ENCODE measurements at places on chromosomes 6 and 20.

DNA sequence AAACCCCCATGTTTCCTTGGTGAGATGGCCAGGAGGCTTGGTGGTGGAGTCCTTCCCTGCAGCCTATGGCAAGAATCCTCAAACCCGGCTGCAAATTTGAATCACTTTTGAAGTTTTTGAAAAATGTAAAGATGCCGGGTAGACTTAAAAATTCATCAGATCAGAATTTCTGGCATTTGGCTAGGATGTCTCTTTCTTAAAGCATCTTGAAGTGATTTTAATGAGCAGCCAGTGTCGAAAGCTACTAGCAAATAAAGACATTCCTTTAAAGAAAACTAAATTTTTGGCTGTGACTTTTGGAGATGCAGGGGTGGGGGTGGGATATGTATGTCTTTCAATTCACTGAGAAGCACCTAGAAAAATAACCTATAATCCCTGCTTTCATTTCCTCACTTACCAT is 25.6 kb upstream of the NOX3 start:
- DNase-seq, result no peak

GRCh38 chr6:160733050-160733646 is 31.1 kb downstream of the PLG start:
- DNase-seq, result no peak

- DNase-seq, result no peak
Measured at GRCh38 chr20:17608701-17609497, 39.0 kb downstream of the DSTN start.

DNA sequence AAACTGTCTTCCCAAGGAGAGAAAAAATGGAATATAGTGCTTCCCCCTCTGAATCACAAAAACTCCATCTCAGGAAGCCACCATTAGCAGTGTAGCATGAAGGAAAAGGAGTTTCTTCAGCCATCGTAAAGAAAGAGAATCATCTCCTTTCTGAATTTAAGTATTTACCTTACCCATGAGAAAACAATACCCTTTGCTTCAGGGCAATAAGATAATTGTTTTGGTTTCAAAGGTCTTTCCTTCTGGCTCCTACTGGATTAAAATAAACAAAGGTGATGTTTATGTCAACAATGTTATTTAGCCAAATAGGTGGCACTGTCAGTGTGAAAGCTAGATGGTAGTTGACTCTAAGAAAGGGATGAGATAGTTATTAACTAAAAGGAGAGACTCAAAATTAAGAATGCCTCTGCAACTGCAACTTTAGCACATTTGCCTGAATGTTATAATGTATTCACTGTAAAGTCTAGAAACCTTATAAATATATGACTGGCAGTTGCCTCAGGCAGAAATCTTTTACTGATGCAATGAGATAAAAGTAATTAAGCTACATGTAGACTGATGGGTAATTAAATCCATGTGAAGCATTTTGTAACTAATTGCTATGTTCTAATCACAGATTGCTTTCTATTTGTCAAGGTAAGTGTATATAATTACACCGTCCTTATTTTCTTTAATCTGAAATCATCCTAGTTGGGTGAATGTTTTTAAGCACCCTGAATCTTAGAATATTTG is 399.0 kb downstream of the CDKAL1 start:
- DNase-seq, result no peak

DNA sequence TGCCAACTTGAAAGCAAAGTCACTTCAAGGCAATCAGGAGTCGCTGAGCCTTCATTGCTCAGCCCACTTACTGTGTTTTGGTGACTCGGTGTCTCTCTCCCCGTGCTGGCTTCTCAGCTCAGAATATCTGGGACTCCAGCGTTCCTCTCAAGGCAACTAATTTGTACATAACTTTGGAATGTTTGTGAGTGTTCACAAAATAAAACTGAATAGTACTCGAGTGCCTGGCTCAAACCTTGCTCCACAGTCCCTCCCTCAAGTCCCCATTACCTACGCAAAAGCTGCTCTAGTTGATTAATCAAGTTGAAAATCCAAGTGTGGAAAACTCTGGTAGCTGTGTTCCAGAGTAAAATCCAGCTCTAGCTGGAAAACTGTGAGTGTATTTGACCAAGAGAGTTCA is 8.6 kb downstream of the IPCEF1 start:
- no peak for DNase-seq

DNA sequence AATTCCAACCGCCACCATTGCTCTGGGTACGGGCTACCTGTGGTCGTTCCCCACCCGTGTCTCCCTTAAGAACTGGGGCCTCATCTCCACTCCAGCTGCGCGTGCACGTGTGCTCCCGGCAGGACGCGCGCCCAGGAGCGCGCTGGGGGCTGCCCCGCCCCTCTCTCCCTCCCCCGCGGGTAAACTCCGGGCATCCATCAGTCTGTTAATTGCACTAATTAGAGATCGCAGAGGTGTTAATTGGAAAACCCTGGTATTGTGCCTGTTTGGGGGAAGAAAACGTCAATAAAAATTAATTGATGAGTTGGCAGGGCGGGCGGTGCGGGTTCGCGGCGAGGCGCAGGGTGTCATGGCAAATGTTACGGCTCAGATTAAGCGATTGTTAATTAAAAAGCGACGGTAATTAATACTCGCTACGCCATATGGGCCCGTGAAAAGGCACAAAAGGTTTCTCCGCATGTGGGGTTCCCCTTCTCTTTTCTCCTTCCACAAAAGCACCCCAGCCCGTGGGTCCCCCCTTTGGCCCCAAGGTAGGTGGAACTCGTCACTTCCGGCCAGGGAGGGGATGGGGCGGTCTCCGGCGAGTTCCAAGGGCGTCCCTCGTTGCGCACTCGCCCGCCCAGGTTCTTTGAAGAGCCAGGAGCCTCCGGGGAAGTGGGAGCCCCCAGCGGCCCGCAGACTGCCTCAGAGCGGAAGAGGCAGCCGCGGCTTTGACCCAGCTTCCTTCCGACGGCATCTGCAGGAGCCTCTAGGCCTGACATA is 14.4 kb downstream of the FOXP4 start:
- DNase-seq, result peak; percentile 91

- no peak for DNase-seq
Measured at GRCh38 chr6:118419448-118420394, 128.4 kb upstream of the PLN start.

GRCh38 chr6:170454512-170455285 is 98.4 kb downstream of the PSMB1 start:
- DNase-seq, result no peak

DNA sequence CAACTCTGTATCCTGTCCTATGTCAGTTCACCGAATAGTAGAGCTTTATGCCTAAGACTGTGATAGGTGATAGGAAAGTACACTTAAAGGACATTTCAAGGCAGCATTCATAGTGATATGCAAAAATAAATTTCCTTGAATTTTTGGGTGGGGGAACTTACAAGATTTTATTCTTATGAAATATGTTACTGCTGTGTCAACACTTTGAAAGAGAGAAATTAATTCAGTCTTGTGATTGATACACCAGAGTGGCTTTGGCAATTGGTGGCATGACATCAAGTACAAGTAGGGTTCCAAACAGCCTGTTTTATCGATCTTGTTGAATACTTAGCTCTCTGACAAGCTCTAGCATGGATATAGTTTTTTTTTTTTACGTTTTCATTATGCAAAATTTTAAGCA is 72.3 kb downstream of the QKI start:
- no peak for DNase-seq

GRCh38 chr6:146361128-146361924 is 182.3 kb upstream of the RAB32 start:
- DNase-seq, result no peak

Measured in CD4-positive, CD25-positive, alpha-beta regulatory T cell (primary cell).